ENCODE measurements at places on chromosomes 7 and 10.

GRCh38 chr10:28215930-28216329 is 86.9 kb downstream of the MPP7 start:
- no peak for DNase-seq

DNA sequence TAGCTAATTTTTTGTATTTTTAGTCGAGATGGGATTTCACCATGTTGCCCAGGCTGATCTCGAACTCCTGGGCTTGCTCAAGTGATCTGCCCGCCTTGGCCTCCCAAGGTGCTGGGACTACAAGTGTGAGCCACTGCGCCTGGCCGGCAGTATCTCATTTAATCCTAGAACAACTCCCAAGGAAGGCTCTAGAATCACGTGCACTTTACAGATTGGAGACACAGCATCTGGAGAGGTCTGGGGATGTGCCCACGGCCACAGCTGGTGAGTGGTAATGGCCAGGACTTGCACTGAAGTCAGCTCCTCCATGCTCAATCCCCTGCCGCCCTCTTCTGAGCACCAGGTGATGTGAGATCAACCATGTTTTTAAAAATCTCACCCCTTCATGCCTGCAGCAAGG is 43.1 kb downstream of the CARD11 start:
- no peak for DNase-seq

DNA sequence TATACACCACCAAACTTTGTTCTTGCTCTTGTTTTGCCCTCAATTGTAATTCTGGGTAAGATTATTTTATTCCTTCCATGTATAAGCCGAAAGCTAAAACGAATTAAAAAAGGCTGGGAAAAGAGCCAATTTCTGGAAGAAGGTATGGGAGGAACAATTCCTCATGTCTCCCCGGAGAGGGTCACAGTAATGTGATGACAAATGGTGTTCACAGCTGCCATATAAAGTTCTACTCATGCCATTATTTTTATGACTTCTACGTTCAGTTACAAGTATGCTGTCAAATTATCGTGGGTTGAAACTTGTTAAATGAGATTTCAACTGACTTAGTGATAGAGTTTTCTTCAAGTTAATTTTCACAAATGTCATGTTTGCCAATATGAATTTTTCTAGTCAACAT is 12.5 kb upstream of the CFAP69 start:
- DNase-seq, result no peak

DNA sequence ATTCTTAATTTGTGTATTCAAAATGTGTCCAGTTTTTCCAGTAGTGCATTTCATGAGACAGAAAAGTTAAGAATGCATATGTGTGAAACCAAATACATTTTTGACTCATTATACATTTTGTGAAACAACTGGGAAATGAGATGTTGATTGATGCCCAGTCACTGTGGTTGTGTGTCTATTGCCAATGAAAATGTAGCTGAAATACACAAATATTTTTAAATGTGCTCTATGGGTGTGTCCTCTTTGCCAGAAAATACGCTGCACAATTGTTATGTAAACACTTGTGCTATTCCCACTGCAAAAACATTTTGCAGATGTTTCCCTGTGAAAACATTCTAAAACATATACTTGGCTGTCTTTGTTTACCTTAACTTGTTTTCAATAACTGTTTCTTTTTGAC is 395.2 kb downstream of the TFEC start:
- no peak for DNase-seq

DNA sequence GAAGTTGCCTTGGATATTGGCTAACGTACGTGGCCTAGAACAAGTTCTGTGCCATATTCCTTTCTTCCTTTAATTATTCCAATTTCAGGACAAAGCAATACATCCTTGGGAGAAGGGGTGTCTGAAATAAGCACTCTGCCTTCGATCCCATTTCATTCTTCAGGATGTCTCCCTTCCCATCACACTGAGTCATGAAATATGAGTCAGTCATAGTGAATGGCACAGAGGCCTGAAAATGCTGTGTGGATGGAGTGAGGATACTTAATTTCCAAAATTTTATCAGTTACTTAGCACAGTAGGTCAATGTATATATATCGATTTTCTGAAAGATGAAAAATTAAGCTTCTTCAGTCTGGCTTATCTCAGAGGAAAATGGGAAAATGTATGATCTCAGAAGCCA is 19.5 kb downstream of the EVX1 start:
- DNase-seq, result no peak

DNA sequence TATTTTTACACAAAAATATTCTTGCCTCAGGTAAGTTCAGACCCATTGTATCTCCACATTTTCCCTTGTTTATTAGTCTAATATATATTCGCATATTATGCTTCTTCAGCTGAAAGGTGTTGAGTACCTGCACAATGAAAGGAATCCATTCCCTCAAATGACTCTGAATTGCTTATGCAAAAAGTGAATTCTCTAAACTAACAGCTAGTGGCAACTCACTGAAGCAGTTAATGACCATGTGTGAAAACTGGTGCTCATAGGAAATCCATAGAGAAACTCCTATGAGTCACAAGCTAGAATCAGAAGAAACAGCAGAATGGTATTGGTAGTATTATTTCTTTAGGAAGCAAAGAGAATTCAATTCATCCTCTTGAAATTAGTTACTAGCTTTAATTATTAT is 33.5 kb upstream of the RNF148 start:
- no peak for DNase-seq

GRCh38 chr7:51189777-51190176 is 126.8 kb downstream of the COBL start:
- DNase-seq, result no peak

DNA sequence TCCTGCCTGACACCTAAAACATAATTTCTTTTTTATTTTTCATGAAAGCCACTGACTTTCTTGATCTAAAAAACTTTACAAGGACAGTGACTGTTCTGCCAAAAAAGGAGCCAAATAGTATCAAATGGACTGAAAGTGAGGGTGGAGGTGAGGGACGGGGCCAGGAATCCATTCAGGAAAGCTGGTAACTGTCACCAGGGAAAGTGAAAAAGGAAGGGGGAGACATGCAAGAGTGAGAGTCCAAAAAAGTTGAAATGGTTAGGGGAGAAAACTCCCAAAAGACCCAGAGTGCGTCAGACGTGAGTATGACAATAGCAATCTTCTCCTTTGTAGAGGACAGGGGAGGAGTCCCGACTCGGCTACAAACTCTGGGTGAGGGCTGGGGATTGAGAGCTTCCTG is 2.9 kb upstream of the PRAP1 start:
- DNase-seq, result no peak

Data from smooth muscle cell of the brain vasculature (primary cell).